Left lung (tissue), 14 donors: ENCODE measurements at places on chromosomes 13 and 19. TPM values are rescaled to one million over a fixed set of nuclear protein-coding genes. Genes with fewer than 3 reads are reported as not detected.

CBARP gene
- polyA plus RNA-seq: 1.3 TPM

GAS6 gene
- polyA plus RNA-seq: 24.8 TPM

ZNF582 gene
- polyA plus RNA-seq: 9.8 TPM

ZNF675 gene
- 18.9 TPM for polyA plus RNA-seq

SUGP1 gene
- polyA plus RNA-seq: 42.7 TPM

DNA sequence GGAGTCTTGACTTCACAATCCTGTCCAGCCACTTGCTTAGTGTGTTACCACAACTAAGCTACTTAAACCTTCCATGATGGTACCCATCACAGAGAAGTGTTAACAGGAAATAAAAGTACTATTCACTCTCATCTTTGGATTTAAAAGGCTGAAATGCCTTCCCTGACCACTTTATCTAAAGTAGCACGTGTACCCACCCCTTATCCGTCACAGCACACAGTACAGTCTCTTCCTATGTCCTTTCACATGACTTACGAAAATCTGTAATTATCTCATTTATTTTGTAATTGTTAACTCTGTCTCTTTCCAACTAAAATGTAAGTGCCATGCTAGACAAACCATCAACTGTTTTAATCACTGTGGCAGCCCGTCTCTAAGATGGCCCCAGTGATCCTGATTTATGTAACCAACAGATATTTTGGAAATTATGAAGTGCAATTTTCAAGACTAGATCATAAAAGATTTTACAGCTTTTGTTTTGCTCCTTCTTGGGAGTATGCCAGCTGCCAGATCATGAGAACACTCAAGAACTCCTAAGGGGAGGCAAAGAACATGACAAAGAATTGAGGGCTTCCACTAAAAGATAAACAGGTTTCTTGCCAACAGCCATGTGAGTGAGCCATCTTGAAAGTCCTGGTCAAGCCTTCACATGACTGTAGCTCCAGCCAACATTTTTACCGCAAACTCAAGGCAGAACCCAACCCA is 44.9 kb downstream of the DIAPH3 start:
- no peak for DNase-seq

GRCh38 chr19:33316541-33317264 is 14.4 kb upstream of the CEBPA start:
- no peak for DNase-seq

GRCh38 chr13:99008577-99008976 is 30.7 kb upstream of the DOCK9 start:
- DNase-seq: no peak

DNA sequence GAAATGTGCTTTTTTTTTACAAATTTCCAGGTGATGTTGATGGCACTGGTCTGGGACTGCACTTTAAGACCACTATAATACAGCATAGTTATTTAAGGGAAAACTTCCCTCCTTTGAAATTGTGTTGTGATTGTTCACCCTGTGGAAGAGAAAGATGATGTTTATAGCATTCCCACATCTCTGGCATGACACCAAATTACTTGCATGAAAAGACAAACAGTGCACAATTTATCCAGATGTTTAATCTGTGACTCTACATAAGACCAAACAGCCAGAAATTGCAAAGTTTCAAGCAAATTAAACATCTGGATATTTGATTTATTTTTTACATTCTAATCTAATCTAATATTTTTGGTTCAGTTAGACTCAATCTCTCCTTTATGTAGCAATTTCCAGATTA is 51.6 kb downstream of the UFM1 start:
- no peak for DNase-seq

GRCh38 chr13:99227909-99228688 is 27.4 kb downstream of the UBAC2 start:
- peak; percentile 48 for DNase-seq

GRCh38 chr19:46907880-46908279 is 47.1 kb downstream of the ARHGAP35 start:
- no peak for DNase-seq

- no peak for DNase-seq
Observed at GRCh38 chr19:42330241-42330711, 4.8 kb downstream of the MEGF8 start.

RNF225 gene
- not detected for polyA plus RNA-seq

DNA sequence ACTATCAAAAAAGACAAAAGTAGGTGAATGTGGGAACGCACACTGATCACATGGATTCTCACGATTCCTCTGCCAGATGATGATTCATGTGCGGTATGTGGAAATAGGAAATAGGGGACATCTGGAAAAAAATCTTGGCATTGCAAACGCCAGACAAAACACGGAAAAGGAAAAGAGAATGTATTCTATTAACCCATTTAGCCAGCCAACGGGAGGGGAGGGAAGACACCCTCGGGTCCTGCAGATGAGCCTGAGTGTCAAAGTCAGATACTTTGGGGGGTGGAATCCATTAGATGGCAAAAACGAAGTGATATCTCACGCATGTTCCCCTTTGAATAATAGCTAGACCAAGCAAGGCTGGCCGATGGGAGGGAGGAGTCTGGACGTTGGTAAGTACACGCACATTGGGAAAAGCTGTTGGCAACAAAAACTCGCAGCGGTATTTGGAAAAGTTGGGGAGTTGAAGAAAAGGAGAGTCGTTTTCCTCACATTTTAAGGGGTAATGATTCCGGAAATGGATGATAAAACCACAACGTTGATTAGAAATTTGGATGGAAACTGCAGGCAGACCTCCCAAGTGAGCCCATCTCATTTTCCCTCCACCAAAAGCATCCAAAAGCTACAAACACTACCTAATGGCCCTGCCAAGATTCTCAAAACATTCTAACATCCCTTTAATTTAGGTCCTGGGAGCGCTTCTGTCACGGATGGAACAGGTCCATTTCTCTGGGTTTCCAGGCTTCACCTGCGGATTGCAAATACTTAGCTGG is 73.6 kb downstream of the COL4A1 start:
- peak; percentile 69 for DNase-seq

- DNase-seq: no peak
Observed at GRCh38 chr13:25806264-25806974, 245.4 kb downstream of the SHISA2 start.

FGF21 gene
- not detected for polyA plus RNA-seq

GRCh38 chr13:92510416-92510815 is 716.2 kb upstream of the GPC6 start:
- no peak for DNase-seq

- DNase-seq: no peak
Observed at GRCh38 chr13:27535546-27535945, 84.8 kb downstream of the LNX2 start.

KLK14 gene
- not detected for polyA plus RNA-seq

- peak; percentile 50 for DNase-seq
Observed at GRCh38 chr13:52652980-52653303, 306 bp downstream of the SUGT1 start.

NCR1 gene
- polyA plus RNA-seq: 0.46 TPM

GRCh38 chr13:40164133-40164532 is 502.3 kb downstream of the FOXO1 start:
- no peak for DNase-seq

MAU2 gene
- 71.0 TPM for polyA plus RNA-seq

- DNase-seq: no peak
Observed at GRCh38 chr13:49608651-49609331, 19.5 kb upstream of the ARL11 start.

PRR12 gene
- polyA plus RNA-seq: 21.4 TPM

DNA sequence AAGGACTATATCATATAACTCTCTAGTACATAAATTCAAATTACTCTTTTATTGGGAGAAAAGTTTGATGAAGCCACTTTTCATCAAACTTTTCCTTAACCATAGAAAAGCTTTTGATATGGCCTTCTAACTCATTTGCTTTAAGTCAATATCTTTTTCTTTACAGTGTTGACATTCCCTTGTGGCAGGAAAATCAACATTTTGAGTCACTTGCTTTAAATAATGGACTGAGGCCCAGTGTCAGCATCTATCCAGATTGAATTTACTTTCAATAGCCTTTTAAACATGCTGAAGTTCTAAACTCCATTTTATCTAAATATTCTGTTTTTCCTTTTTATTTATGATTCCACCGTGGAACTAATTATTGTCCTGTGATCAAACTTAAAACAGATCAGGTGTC is 62.7 kb downstream of the PCDH9 start:
- DNase-seq: no peak

- DNase-seq: no peak
Observed at GRCh38 chr13:20197361-20197834, 4.7 kb upstream of the GJB2 start.

ZNF529 gene
- 36.6 TPM for polyA plus RNA-seq

DNA sequence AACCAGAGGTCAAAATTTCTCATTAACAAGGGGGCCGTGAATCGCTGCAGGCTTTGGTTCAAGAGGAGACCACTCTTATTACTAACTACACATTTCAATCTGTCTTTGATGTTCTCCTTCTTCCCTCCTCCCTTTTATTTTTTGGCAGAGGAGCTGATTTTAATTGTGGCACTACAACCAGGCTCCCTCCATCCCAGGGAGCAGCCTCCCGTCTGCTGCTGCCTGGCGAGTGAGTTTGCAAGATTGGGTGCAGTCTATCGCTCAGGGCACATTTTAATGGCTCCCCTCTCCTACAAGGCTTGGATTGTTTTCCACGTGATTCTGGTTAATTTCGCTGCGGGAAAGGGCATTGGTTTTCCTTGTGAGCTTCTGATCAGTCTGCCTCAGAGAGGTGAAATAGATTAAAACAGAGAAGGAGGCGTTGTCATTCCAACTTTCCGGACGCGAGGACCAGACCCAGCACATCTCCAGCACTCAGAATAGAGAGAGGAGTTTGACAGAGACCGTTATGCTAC is 81.4 kb downstream of the KCTD15 start:
- DNase-seq: no peak

DNA sequence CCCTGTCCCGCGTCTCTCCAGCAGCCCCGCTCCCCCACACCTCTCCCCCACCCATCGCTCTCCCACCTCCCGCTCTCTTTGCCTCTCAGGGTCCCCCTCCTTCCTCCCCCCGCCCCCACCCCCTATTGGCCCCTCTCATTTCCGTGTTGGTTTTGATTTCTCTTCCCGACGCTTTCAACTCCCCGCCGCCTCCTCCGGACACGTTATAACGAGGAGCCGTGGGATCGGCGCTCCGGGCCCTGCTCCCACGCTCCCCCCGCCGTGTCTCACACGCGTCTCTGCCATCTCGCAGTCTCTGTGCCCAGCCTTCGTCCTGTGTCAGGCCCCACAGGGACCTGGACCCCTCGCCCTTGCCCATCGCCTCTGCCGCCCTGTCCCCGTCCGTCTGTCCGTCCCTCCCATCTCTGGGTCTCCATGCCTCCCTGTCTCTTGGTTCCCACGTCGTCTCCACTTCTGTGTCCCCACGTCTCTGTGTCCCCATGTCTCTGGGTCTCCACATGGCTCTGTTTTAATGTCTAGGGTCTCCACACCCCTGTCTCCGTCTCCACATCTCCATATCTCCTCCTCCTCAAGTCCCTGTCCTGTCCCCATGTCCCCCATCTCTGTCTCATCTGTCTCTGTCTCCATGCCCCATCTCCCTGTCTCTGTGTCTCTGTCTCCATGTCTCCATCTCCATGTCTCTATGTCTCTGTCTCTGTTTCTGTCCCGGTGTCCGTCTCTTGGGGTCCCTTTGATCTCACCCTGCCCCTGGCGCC is 13.1 kb downstream of the ERFL start:
- DNase-seq: no peak

DNA sequence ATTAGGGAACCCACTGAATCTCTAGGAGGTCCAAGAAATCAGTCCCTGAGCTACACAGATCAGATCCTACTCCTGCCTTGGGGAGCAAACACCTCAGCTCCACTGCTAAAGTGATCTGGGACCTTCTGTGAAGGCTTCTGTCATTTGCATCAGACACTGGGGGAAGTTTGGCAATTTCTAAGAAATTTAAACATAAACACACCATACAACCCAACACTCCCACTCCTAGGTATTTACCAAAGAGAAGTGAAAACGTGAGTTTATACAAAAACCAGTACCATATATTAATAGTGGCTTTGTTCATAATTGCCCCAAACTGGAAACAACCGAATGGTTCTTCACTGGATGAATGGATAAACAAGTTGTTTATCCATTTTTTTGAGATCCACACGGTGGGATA is 7.3 kb upstream of the TYROBP start:
- no peak for DNase-seq
